A172 (cell line): ENCODE measurements at places on chromosomes 13 and 19. TPM values are rescaled to one million over a fixed set of nuclear protein-coding genes. Genes with fewer than 3 reads are reported as not detected.

Gene ZSCAN4
- total RNA-seq: 0.12 TPM in 1 of 2 replicates, not detected in the other

Gene FGF21
- total RNA-seq: not detected in 2 replicates

DNA sequence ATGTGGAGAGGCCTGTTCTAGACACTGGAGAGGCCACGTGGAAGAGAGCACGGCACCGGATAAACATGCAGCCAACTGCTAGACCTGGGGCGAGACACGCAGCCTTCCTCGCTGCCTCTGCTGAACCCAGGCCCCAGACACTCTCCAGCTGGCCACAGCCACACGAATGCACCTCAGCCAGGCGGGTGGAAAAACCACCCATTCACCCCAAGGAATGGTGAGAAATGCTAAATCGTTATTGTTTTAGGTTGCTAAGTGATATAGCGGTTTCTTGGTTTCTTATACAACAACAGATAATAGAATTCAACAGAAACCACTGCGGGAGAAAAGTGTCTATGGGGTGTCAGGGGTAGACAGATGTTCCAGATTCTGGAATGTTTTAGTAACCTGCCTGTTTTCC, 52.5 kb downstream of the STK24 start:
- no peak for DNase-seq

DNA sequence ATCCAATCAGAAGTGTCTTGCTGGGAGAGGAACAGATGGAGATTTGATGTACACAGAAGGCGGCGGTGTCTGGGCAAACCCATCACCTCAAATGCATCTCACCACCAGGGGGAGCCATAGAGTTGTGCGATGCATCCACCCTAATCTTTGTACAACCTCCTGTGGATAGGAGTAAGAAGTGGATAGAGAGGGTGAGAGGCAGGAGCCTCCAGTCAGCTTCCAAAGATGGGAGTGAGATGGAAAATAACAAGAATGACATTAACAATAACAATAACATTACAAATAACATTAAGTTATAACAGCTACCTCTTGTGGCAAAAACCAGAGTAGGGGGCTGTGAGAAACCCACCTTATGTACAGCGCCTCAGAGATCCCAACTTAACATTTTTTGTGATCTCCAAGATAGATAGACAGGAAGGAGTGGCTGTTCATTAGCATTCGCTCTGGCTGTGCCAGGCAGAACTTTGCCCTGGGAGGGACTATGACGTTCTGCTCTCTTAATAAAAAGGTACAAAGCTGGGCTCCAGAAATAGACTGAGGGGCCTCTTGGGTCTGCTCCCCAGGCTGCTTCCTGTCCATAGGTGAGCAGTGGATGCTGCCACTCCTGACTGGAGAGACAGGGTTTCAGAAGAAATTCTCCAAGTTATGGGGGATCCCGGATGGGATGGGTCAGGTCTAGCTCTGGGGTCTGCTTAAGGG, 5.2 kb upstream of the CEACAM18 start:
- DNase-seq: peak; percentile 34
